ENCODE measurements at places on chromosomes 16 and 17.

DNA sequence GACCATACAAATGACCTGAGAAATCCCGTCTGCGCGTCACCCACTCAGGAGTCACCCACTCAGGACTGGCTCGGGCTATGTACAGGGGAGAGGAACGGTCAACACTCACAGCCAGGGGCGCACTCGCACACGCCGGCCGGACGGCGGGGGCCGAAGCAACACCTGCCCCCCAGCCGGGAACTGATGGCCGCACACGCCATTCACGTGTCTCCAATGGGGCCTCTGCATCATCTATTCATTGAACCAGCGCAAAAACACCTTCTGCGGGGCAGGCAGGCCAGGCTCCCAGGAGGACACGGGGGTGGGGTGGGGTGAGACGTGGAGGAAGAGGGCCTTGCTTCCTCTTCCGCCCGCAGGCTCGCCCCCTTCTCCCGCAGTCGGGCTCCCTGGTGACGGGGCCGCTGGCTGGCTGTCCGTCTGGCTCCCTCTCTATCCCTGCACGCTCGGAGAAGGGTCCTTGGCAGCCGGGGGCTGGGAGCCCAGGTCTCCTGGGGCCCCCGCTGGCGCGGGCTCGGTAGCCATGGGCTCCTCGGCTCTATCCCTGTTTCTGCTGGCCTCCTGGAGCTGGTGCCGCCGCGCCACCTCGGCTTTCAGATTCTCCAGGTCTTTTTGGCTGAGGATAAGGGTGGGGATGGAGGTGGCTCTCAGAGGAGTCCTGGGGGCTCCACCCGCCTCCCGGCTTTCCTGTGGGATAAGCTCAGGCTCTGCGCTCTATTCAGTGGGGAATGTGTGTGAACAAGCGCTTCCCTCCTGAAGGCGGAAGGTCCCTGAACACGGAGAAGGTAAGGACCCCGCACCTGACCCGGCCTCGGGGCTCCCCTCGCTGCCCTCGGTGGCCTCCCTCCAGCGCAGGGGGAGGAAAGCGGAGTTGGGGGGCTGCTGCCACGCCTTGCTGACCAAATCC, 21.1 kb downstream of the CLUH start:
- DNase-seq, result no peak

DNA sequence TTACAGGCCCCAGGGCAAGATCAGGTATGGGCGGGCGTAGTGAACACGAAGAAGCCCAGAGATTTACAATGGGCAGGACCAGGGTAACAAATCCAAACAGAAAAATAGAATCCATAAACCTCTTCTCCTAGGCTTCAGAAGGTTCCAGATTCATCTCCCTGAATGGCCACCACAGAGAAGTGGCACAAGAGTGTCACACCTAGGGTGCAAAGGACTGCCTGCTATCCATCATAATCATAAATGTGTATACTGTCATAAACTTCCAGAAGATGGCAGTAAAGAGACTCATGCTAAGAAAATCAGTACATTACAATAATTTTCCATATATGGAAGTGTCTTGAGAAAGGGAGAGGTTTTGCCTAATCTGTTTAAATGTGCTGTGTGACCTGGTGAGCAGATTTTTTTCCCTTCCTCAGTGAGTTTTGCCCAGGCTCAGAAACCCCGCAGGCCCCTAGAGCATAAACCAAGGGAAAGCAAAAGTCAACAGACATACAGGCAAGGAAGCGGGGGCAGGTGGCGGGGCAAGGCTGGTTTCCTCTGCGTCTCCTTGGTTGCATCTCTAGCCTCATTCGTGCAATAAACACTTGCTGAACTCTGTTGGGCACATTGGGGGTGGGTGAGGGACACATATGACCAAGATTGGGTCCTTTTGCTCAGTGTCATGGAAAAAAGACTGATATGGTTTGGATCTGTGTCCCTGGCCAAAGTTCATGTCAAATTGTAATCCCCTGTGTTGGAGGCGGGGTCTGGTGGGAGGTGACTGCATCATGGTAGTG, 92.0 kb upstream of the CDH5 start:
- DNase-seq, result no peak

DNA sequence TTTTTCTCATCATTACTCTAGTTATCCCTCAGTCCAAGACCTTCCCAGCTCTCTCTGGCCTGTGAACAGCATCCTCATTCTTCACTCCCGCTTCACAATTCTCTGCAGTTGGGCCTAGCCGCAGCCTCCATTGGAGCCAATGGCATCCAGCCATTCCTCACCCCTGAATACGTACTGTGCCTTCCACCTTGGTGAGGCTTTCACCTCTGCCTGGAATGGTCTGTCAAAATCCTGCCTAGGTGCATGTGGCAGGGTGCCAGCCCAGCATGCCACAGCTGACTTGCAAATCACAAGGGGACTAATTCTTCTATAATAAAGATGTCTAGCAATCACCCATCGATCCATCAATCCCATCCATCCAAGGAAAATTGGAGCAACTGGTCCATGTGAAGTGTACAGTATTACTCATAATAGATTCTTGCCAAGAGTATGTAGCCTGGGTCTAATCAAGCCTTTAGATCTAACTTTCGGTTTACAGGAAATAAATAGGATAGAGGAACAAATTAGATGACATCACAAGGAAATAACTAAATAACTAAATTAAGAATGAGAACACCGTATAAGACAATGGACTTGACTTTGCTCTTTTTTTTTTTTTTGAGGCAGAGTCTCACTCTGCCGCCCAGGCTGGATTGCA, 5.1 kb upstream of the CX3CL1 start:
- DNase-seq, result no peak

- DNase-seq, result no peak
These were observed 82.1 kb downstream of the MSI2 start for GRCh38 chr17:57338257-57338914.

- DNase-seq, result no peak
These were observed 314.9 kb downstream of the PMP22 start for GRCh38 chr17:14950216-14950615.

DNA sequence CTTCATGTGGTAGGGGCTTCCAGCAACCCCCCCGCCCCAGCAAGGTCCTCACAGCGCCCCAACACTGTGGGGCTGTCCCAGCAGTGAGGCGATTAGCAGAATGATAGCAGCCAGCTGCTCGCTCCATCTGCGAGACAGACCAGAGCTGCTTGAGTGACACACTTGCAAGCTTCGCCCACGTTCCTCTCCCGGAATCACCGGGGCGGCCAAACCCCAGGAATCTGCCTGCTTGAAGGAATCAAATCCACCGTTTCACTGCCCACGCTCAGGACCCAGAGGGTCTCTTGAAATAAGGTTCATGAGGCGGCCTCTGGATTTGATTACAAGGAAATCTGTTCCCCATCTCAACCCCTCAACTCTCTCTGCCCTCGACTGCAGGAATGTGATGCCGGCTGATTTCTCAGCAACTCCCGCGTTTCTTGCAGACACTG, 356.0 kb downstream of the C16orf95 start:
- peak; percentile 69 for DNase-seq

- no peak for DNase-seq
These were observed 23.0 kb downstream of the NSMCE1 start for GRCh38 chr16:27245276-27246172.

GRCh38 chr17:78479369-78479768, 97.8 kb downstream of the DNAH17 start:
- DNase-seq, result no peak

DNA sequence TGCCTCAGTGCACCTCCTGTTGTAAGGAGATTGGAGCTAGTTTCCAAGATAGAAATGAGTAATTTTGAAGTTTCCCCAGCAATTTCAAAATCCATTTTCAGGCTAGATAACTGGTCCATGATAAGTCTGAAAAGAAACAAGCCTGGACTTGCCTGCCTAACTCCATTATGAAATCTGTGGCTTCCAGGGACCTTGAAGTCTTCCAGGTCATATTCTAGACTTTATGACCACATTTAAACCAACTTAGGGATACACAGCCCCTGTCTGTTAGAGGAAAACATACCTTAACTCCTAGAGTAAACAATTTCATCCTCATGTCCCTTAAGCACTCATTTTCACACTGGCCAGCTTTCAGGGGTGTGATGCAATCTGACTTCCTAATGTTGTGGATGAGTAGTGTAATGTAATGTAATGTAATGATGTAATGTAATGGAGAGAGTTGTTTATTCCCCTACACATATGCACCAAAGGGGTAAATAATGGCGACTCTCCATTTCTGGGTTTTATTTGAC, 96.7 kb upstream of the FAM20A start:
- DNase-seq, result no peak

DNA sequence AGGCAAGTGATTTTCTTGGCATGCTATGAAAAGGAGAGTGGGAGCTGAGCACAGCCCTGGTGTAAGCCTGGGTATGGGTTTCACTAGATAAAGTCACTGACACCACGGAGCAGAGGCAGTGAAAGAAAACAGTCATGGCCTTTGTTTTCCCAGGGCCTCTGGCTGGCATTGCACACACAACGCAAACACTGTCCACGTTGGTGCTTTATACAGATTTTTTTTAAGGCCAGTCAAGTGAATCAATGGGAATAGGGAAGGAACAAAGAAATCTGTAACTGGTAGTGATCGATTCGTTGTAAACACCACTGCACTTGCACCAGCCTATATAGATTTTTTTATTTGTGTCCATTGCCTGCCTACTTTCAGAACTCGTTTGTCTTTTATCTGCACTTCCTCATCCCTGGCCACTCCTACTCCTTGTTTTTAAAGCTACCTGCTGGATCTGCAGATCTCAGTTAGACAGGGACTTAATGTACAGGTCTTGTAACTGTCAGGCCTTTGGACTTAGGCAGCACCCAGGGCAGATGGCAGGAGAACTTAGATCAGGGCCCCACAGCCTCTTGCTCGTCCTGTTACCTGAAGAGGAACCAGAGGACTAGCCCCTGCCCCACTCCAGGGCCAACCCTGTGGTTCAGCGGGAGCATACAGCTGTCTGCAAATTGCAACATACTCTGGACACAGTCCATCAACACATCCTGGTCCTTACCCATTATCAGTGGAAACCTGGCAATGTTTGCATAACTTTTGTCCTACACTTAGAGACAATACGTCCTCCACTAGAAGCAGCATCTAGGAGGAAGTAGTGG, 10.6 kb upstream of the TMIGD1 start:
- DNase-seq, result peak; percentile 49

All from renal pelvis (tissue), 12 donors.